ENCODE measurements at places on chromosomes 11 and 22.

GRCh38 chr22:43828725-43828997 is 16.6 kb upstream of the EFCAB6 start:
- DNase-seq = no peak

- no peak for DNase-seq
Observed at GRCh38 chr22:36222887-36223450, 16.4 kb downstream of the APOL2 start.

- peak; percentile 22 for DNase-seq
Observed at GRCh38 chr11:8357891-8358566, 94.4 kb upstream of the LMO1 start.

- DNase-seq = no peak
Observed at GRCh38 chr11:118086913-118087768, at the start of gene SMIM35. Gene SMIM35, minus strand, starts transcription at chr11:118086963. Its CDS starts 206 bp downstream, at chr11:118086757.

DNA sequence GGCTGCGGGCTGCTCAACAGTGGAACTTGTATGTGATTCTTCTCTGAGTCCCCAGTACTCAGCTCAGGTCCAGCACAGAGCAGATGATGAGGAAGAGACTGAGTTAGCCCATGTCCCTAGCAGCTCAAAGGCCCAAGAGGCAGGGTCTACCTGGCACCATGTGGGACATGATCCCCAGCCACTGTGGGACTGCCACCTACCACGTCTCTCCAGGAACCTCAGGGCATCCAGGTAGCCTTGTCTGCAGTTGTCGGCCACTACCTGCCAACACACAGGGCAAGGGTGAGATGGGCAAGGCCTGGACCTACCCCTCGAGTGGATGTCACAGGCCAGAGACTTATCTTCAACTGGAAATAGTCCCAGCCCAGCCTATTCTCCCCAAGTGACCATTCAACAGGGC is 4.4 kb downstream of the PNPLA5 start:
- no peak for DNase-seq

DNA sequence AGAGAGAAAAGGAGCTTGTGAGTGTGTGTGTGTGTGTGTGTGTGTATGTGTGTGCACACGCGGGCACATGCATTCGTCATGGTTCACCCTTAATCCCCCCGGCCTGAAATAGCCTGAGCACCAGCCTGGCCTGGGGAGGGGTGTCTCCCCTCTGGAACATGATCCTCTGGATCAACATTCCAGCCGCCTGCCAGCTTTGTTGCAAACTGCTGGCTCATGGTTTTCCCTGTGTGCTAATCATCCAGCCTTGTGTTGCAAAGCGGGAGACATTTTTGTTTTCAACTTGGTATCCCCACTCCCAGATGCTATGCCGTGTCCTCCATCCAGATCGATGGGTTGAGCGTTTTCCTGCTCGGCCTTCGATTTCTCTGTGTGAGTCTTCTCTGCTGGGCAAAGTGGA is 94.3 kb downstream of the FEZ1 start:
- DNase-seq = no peak

DNA sequence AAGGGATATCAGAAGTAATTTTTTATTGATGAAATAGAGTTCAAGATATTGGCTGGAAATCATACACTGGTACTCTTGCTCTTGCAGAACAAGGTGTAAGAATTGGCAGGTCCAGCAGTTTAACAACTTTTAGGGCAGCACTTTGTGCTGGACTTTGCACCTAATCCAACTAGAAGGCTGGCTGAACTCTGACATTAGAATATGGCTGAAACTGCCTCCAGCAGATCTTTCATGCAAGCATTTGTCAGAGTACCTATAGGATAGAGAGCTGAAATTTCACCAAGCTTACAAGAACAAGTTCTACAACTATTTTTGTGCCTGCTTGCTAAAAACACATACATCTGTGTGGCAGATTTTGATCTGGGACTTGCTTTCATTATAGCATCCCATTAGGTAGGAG is 17.2 kb downstream of the HPS5 start:
- no peak for DNase-seq

GRCh38 chr11:68528630-68529029 is 68.1 kb downstream of the PPP6R3 start:
- no peak for DNase-seq

DNA sequence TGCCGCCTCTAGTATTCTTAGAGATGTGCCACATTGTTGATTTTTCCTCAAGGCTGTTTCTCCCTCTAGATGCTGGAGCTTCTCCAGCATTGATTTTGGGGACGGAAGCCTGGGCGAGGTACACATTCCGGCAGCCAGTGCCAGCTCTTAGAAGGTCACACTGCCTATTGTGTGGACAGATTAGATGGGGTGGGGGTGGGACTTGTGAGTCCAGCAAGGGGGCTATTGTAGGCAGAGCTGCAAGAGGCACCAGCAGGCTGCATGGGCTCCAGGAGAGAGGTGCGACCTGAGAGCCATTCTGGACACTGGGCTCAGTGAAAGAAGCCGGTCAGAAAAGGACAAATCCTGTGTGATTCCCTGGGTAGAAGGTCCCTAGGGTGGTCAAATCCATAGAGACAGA is 12.4 kb downstream of the C11orf21 start:
- DNase-seq = no peak

DNA sequence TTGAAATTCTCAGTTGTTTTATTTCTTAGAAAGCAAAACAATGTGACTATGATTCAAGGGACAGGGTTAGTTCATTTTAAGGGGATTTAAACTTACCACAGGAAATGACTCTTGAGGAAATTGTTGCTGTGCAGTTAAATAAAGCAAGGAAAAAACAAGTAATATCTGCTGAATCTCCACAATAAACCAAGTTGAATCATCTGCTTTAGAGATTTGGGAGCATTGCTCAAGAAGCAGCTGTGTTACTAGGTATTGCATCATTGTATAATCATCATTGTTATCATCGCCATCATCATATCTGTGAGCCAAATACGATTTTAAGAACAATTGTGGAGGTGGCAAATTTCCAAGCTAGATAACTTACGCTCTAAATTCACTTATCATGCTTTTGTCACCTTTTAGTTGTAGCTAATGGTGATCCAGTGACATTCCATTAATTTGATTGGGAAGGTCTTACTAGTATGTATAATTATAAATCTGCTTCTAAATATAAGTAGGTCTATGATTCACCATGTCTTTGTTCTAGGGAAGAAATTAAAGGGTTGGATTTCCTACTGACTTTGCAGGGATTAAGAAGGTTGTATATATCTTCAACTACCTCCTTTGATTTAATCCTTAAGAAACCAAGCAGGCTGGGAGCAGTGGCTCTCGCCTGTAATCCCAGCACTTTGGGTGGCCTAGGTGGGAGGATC is 19.9 kb downstream of the MMP10 start:
- no peak for DNase-seq

DNA sequence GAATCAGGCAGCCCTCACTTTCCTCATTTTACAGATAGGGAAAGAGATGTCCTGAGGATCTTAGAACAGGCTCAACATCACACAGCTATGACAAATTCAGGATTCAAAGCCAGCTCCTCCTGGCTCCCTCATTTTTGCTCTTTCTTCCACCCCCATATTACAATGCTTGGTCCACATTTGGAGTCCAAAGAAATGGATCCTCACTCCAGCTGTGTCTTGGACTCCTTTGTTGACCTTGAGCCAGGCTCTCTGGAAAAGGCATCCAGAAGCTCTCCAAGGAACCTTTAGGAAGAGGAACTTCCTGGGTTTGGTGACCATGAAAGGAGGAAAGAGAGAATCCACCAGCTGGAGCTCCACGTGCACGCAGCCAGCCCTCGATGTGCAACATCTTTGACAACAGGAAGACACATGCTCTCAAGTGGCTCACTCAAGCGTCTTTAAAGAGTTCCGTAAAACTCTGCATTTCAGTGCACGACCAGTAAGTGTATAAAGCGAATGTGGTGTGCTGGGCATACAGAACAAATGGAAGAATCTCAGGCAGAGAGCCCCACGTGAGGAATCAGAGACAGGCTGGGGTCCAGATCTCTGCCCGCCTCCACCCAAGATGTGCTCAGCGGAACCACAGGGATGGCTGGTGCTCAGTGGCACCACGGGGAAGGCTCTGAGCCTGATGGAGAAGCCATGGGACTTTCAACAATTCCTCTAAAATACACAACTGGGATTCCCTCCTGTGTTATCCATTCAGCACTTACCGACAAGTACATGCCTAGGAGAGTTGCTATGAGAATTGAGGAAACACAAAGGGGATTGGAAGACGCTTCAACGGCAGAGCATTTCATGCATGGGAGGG is 48.4 kb downstream of the ISX start:
- no peak for DNase-seq

GRCh38 chr11:62387381-62387780 is 31.5 kb upstream of the SCGB1A1 start:
- DNase-seq = no peak

DNA sequence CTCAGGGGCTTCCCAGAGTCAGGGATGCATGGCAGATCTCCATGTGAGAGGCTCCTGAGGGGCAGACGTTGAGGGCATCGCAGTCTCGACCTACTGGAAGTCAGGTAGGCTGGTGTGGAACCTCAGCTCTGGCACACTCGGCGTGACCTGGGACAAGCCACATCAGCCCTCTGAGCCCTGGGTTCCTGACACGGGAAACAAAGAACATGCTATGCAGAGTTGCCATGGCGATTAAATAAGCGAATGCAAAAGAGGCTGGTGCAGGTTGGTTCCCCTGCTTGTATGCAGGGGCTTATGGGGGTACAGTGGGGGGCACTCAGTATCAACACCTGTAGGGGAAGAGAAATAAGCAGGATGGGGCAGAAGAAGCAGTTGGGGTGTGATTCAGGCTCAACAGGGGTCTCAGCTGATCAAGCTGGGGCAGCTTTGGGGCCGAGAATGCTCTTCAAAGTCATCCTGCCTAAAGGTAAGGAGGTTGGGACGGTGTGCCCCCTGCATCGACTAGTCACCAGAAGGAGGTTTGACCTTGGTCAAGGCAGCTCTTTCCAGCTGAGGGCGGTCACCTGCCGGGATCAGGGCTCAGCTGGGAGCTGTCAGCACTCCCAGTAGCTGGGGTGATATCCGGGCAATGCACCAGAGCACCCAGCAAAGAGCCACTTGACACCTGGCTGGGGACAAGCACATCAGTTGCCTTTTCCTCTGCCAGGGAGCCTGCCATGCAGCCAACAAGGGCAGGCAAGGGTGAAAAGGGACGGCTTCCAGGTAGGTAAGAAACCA is 442.7 kb downstream of the MIAT start:
- DNase-seq = no peak

- no peak for DNase-seq
Observed at GRCh38 chr22:47407461-47408025, 645.1 kb downstream of the TBC1D22A start.

DNA sequence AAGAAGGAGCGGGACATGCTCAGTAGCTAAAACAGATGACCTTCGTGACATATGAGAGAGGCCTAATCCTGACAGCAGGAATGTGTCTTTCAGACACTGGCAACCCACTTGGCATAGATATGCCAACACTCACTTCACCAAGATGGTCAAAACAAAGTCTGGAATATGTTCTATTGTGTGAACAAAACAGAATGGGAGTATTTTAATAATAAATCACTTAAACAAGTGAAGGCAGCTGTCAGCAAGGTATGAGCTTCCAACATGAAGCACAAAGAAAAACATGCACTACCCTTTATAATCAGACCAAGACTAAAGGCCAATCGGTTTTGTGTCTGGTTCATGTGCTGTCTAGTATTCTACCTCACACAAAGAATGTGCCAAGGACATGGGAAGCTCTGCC is 23.1 kb downstream of the CCDC34 start:
- no peak for DNase-seq

DNA sequence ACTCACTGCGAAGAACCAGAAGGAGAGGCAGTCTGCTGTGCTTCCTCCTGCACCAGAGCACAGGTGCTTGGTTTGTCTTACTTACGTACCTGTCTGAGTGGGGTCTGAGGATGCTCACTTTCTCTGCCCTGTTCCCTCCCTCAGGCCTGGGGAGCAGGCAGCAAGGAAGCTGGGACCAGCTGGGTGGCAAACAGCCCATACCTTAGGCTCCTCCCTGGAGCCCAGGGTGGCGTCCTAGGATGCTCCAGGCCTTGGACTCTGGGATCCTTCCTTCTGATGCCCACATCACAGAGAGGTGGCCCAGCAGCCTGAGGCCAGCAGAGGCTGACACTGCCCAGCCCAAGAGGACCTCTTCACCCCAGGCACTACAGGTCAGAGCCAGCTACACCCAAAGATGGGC is 593.2 kb downstream of the BRD1 start:
- no peak for DNase-seq

DNA sequence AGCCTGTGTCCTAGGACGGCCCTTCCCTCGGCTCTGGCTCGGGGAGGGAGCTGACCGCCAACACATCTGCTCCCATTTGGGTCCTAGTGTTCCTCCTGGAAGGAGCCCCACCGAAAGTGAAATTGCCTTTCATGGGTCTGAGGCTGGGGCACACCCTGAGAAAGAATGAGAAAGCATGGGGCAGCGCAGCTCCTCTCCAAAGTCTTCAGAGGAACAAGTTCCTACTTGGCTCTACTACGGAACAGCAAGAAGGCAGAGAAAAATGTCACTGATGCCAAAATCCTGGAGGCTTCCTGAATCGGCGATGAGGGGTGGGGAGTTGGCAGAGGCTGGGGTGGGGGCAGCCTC is 41.5 kb upstream of the MYEOV start:
- DNase-seq = no peak

- DNase-seq = no peak
Observed at GRCh38 chr11:1883346-1884302, 8.1 kb downstream of the PRR33 start.

GRCh38 chr22:41523464-41524221 is 20.6 kb downstream of the POLR3H start:
- no peak for DNase-seq

- DNase-seq = no peak
Observed at GRCh38 chr11:21769188-21769587, 423.7 kb upstream of the ANO5 start.

GRCh38 chr11:8459711-8460399 is 134.2 kb downstream of the STK33 start:
- no peak for DNase-seq

DNA sequence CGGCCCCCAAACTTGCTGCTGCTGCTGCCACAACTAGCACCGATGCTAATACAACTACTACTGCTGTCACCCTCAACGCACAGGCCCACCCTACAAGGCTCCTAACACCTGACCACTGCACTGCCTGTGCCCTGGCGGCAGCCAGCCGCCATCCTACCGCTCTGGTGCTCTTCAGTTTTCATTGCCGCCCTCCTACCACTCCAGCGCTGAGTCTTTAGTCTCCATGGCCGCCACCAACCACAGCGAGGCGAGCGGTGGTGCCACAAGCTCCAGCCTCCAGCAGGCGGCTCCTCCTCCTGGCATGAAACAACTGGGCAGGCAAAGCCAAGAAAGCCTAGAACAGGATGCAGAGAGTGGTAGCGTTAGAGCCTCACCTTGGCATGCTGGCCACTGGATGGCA is 5.0 kb upstream of the RFPL3 start:
- DNase-seq = no peak

DNA sequence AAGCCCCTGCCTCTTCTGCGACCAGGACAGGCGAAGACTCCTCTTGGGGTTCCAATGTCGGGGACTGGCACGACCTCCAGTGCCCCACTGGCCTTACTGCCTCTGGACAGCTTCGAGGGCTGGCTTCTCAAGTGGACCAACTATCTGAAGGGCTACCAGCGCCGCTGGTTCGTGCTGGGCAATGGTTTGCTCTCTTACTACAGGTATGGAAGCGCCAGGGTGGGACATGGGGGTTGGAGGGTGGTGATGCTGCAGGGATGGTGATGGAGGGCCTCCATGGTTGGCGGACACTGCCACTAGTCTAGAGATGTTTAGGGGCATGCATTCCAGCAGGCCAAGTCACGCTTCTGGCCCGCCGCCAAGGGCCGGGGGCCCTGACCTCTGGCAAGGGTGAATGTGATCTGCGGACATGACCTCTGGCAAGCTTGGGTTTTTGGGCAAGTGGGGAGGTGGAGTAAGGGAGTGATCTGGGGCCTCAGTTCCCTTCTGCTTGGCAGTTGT is 727 bp downstream of the OSBP2 start:
- DNase-seq = no peak

GRCh38 chr11:61111786-61112517 is 9.7 kb downstream of the CD5 start:
- DNase-seq = no peak

Measured in NCI-H524 (cell line).